Pericardium fibroblast (primary cell): ENCODE measurements at places on chromosomes 4 and X. TPM values are rescaled to one million over a fixed set of nuclear protein-coding genes. Genes with fewer than 3 reads are reported as not detected.

PHEX gene
- total RNA-seq: 0.12 and 1.4 TPM in 2 replicates

CFP gene
- 0.17 and 0.70 TPM in 2 replicates for total RNA-seq

VEGFC gene
- 13.9 and 26.3 TPM in 2 replicates for total RNA-seq

GAGE2A gene
- total RNA-seq: not detected in 2 replicates

ADH5 gene
- total RNA-seq: 206 and 246 TPM in 2 replicates

BTK gene
- total RNA-seq: 0.17 TPM in 1 of 2 replicates, not detected in the other

USP27X gene
- 0.58 and 2.8 TPM in 2 replicates for total RNA-seq

GASK1B gene
- 79.7 and 104 TPM in 2 replicates for total RNA-seq

RNF212 gene
- 4.2 and 4.6 TPM in 2 replicates for total RNA-seq

PITX2 gene
- 20.3 and 22.5 TPM in 2 replicates for total RNA-seq

FMR1 gene
- 9.6 and 14.5 TPM in 2 replicates for total RNA-seq

ENPP6 gene
- total RNA-seq: 0.17 TPM in 1 of 2 replicates, not detected in the other

HSFX4 gene
- total RNA-seq: not detected in 2 replicates

CCNB3 gene
- under 0.01 TPM in 1 of 2 replicates, not detected in the other for total RNA-seq

NDNF gene
- 1.1 TPM in 1 of 2 replicates, not detected in the other for total RNA-seq

RNF150 gene
- 9.0 and 10.3 TPM in 2 replicates for total RNA-seq

CFAP47 gene
- not detected in 2 replicates for total RNA-seq

FBXO8 gene
- total RNA-seq: 19.5 and 21.5 TPM in 2 replicates

BEX2 gene
- 1.5 and 3.2 TPM in 2 replicates for total RNA-seq

GPR173 gene
- total RNA-seq: 1.5 and 2.5 TPM in 2 replicates

FOXR2 gene
- not detected in 2 replicates for total RNA-seq

ALAS2 gene
- total RNA-seq: not detected in 2 replicates

F9 gene
- total RNA-seq: not detected in 2 replicates

KCNIP4 gene
- total RNA-seq: not detected in 2 replicates
